Activated effector memory CD4-positive, alpha-beta T cell treated with Interleukin-2 at 50 U/mL for 16 hours (primary cell): ENCODE measurements at places on chromosomes 6 and 20.
A peak's percentile ranks its signal among the peaks of the same experiment; 100 is the strongest.

- DNase-seq: no peak
These were observed 171.8 kb downstream of the TRIM27 start for GRCh38 chr6:28751963-28752350.

GRCh38 chr20:44683263-44684046 lies 31.7 kb upstream of the CCN5 start:
- DNase-seq: peak; percentile 21

DNA sequence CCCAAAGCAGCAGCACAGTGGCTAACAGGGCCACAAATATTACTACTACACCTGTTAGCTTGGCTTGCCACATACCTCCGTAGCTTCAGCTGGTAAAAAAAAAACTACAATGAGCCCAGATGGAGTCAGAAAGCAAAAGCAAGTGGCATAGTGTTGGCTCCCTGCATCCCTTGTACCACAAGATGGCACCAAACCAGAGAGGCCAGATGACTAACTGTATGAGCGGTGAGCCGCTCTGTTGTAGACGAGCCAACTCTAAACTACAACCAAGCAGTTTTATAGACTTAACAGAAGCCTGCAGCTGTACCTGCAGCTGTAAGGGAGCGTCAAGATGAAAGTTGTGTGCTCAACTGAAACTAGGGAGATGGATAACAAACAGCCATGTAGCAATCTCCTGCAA lies 84.5 kb upstream of the MCHR2 start:
- no peak for DNase-seq

DNA sequence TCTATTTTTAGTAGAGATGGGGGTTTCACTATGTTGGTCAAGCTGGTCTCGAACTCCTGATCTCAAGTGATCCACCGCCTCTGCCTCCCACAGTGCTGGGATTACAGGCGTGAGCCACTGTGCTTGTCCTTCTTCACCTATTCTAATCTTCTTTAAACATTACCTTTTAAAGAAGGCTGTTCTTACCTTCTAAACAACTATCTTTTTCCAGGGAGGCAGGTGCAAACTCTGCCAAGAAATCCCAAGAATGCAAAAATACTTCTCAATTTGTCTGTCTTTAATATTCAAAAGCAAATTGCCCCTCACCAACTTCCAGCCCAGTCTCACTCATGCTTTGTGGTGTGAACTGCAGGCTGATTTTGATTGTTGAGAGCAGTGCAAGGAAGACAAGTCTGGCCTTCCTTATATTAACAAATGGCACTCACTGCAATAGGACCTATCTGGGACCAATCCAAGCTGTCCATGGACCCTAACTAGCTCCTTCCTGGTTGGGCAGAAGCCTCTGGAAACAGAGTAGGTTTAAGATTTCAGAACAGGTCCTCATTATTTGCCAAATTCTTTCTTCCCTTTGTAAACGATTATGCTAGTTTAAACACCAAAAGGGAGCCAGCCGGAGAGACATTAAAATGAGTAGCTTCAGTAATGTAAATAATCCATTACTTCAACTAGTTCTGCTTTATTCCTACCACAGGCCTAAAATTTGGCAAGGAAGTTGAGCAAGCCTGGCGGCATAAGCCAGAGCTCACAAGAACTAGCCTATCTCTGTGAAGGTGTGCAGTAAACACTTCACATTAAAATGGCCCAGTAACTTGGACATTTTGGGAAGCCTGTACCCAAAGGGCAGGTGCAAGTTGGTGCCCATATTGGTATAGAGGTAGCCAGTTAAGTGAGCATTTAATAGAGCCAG lies 1.6 kb downstream of the SCAND1 start:
- DNase-seq: no peak

DNA sequence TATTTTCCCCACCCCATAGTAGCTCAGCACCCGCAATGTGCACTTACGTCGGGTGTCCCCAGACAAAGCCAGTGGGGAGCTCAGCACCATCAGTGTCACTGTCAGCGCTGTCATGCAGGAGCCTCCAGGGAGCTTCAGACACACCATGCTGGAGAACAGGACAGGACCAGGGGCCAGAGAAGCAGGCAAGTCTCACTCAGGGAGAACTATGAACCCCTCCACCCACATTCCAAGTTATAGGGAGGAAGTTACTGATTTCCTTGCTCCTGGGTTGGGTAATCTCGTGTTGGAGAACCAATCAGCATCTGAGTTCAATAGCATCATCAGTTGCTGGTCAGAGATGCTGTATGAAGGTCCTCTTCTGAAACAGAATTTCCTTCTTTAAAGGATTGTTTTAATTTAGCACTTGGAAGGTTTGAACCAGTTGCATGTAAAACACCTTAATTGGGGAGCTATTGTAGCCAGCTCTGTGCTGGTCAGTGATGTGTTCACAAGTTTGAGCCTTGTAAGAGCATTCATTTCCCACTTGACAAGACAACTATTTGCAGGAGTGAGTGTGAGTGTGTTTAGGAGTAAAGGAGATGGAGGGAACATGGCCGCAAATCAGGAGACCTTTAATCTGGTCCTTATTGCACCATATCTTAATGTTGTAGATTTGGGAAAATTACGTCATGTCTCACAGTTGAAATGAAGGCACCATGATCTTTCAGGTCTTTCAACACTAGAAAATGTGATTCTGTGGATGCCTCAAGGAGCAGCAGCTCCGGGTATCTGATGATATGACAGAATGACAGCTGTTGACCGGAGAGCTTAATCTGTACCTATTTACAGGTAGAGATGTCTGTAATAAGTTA lies at the start of gene HLA-DRB1:
Gene HLA-DRB1, minus strand, starts transcription at position 253 of the 854 bp plus-strand sequence. Its CDS starts 106 bp downstream, at position 147.
- DNase-seq: peak; percentile 5

- no peak for DNase-seq
These were observed 639 bp upstream of the CD24 start for GRCh38 chr6:106974999-106975737.

GRCh38 chr6:19434065-19434464 lies 403.1 kb upstream of the ID4 start:
- no peak for DNase-seq

DNA sequence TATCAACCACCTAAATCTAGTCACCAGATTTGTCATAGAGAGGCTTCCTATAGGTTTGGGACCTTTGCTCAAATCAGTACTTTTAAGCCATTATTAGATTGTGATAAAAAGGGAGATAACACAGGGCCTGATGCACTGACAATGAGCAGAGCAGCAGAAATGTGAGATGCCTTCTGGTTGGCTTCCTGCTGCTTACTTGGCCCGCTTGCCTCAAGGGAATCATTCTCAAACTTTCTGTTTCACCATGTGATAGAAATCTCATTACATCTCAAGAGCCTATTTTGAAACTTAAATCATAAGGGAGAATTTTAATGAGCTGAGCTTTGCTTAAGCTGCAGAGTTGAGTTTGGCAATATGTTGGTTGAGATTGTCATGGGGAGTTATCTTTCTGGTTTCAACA lies 606.0 kb downstream of the DHX35 start:
- DNase-seq: no peak

DNA sequence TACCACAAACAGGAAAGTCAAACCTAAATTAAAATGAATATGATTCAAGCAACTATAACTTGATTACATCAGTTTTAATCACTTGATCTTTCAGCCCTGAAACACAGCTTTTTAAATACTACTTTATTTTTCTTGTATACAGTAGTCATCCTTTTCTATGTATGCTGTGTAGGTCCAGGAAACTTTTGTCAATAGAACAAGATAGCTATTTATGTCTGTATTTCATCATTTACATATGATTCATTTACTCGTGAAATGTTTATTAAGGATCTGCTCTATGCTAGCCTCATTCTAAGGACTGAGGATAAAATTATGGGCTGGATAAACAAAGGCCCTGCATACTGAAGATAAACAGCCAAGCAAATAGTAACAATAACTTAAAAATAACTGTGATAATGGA lies 930.2 kb downstream of the TFAP2A start:
- no peak for DNase-seq

GRCh38 chr6:158255989-158256601 lies 56.2 kb upstream of the TULP4 start:
- no peak for DNase-seq

DNA sequence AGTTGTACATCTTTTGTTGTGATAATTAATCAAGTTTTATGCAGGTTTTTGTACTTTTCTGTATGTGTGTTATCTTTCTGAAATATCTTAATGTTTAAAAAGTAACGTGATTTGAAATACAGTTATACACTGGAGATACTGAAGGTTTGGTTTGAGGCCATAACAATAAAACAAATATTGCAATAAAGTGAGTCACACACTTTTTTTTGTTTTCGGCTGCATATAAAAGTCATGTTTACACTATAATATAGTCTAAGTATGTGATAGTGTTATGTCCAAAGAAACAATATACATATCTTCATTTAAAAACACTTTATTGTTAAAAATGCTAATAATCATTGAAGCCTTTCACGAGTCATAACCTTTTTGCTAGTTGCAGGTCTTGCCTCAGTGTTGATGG lies 473.1 kb upstream of the GJE1 start:
- DNase-seq: no peak

- DNase-seq: no peak
These were observed 59.2 kb upstream of the DUSP22 start for GRCh38 chr6:232982-233640.

DNA sequence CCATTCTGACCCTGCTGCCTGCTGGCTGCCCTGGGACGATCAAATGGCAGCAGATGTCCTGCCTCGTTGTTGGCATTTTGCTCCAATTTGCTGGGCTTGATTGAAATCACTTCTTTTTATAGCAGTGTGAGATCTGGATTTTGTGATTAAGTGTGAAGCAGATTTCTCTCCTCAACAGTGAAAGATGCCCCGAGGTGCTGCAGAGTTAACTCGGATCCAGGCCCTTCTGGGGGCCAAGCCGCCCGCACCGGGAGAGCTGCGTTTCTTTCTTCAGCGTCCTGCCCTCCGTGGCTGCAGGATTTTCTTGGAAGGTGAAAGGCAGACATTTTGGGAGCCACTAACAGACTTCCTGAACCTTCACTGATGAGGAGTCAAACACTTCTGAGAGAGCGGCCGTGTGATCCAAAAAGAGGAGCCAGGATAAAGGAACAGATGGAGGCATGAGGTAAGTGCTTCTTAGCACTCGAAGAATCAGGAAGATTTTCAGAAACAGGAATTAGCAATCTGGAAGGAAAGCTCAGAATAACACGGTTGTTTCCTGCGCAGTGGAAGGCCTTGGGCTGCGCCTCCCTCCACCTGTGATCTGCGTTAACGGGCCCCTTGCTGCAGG lies 139.5 kb upstream of the AFDN start:
- DNase-seq: no peak

- DNase-seq: no peak
These were observed 6.2 kb downstream of the CSTL1 start for GRCh38 chr20:23445596-23446217.

- no peak for DNase-seq
These were observed 5.9 kb upstream of the ASXL1 start for GRCh38 chr20:32352121-32352720.

GRCh38 chr20:1266167-1266973 lies at the start of gene SNPH:
SNPH (plus strand) TSS chr20:1266294; CDS start chr20:1296240, 29,946 bp downstream.
- peak; percentile 64 for DNase-seq

- no peak for DNase-seq
These were observed 146.2 kb upstream of the ECI2 start for GRCh38 chr6:4281341-4282293.

- peak; percentile 59 for DNase-seq
These were observed 1.2 kb upstream of the HMGA1 start for GRCh38 chr6:34235307-34236130.

GRCh38 chr6:131683479-131683878 lies 17.7 kb downstream of the OR2A4 start:
- no peak for DNase-seq

DNA sequence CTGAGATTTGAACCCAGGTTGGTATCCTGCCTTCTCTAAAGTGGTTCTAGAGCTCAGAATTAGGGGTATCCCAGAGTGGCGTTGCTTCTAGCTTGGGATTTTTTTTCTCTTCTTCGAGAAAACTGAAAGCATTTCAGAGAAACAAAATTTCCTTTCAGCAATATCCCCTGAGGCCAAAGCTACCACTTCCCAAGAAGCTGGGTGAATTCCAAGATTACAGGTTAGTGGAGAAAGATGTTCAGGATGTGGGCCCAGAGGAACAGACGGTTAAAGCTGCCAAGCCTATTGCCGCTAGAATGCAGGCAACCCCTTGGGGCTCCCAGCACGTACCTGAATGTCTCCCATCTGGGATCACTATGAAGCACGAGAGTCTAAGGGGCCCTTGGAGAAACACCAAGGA lies 134.1 kb downstream of the FOXO3 start:
- DNase-seq: no peak

GRCh38 chr6:71047417-71047816 lies 90.6 kb upstream of the B3GAT2 start:
- no peak for DNase-seq

DNA sequence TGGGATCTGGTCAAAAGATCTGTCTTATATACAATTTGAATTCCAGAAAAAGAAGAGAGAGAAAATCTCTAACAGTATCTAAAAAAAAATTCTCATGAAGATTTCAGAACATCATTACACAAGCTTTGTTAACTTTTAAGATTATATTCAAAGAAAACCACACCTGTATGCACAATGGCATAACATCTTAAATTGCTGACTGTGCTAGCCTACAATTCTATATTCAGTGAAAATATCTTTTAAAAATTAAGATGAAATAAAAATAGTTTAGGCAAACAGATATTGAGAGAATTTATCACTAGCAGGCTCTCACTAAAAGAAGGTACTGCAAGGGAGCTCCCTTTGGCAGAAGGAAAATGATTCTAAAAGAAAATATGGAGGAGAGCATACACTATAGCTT lies 100.3 kb downstream of the BCKDHB start:
- DNase-seq: no peak

GRCh38 chr6:10759884-10760329 lies 12.3 kb downstream of the TMEM14B start:
- DNase-seq: no peak

GRCh38 chr6:106488494-106489370 lies 128.2 kb downstream of the CRYBG1 start:
- no peak for DNase-seq

DNA sequence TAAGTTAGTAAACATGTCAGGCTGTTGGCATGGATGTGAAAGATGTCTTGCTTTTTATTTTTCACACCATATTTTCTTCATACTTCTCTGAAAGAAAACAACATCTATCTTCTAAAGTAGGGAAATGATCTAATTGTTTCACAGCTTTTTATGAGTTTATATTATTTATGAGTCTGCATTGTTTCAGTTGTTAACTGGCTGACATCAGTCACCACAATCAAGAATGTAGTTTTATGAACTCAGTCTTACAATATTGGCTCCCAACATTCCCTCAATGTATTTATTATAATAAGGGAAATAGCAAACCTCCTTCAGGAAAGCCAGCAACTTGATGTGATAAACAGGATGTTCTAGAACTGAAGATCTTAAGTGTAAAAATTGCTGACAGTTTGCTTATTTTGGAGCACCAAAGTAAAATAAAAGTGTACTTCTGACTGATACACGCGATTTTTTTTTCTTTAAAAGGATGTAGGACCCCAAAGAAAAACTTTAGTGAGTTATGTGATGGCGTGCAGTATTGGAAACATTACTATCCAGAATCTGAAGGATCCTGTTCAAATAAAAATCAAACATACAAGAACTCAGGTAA lies 106.0 kb downstream of the ADGRG6 start:
- DNase-seq: no peak

- no peak for DNase-seq
These were observed 101.8 kb downstream of the PREP start for GRCh38 chr6:105301072-105301503.

GRCh38 chr6:108672641-108673040 lies 111.9 kb downstream of the FOXO3 start:
- DNase-seq: no peak
